T-helper 1 cell (primary cell): ENCODE measurements at places on chromosomes 16 and 17.

DNA sequence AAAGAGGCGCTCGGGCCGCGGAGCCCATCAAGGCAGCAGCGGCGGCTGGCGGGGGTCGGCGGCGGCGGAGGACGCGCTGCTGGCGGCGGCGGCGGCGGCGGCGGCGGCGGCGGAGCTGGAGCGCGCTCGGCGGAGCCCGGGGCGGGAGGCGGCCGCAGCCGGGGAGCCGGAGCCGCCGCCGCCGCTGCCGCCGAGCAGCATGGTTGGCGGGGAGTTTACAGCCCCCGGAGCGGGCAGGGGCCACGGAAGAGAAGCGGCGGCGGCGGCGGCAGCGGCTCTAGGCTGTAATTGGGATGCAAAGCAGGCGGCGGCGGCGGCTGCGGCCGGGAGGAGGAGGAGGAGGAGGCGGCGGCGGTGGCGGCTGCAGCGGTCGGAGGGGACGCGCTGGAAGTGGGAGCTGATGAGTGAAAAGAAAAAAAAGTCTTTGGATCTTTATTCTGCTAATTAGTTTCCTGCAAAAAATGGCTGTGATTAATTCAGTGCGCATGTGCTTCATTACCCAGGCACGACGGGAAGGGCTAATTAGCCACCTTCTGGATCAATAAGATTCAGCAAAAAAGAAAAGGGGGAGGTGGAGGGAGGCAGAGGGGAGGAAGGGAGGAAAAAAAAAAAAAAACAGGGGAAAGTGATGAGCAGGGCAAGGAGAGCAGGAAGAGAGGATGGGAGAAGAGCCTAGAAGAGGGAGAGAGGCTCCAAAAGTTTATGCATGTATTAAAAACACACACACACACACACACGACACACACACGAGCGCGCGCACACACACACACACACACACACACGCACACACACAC is 10.9 kb upstream of the ZFHX3 start:
- DNase-seq: no peak

- no peak for DNase-seq
Measured at GRCh38 chr17:79939755-79940458, 95.8 kb downstream of the TBC1D16 start.

GRCh38 chr17:44591206-44591605 is 33.9 kb downstream of the FZD2 start:
- DNase-seq: no peak

DNA sequence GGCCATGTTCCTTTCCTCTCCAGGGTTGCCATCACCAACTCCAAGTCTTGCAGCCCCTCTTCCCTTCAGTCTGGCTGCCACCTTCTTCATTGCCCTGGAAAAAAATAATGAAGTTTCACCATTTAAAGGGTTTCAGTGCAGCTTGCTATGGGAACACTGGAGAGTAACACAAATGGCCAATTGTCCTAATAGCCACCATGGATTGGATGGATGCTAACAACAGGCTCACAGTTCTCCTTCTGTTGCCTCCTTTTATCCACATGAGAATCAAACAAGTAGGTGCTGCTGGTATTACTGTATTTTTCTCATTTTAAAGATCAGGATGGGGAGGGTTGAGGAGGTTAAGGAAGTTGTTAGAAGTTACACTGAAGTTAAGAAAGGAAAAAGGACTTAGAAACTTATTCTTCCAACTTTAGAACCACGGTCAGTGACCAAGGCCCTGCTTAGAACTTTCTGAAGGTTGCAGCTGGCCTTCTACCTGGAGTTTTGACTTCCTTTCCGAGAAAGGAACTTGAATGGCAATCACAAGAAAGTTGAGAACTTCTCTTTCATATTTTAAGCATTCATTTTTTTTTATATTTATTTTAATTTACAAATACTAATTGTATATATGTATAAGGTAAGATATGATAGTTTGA is 198.0 kb upstream of the MAF start:
- DNase-seq: no peak

DNA sequence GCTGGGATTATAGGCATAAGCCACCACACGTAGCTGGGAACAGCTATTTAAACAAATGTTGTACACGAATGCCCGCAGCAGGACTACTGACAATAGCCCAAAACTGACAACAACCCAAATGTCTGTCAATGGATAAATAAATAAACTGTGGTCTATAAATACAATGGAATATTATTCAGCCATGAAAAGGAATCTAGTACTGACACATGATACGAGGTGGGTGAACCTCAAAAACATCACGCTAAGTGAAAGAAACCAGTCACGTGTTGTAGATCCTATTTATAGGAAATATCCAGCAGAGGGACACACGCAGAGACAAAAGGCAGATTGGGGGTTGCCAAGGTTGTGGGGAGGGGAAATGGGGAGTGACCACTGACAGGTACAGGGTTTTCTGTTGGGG is 390.0 kb upstream of the TNRC6C start:
- DNase-seq: no peak

GRCh38 chr17:74340470-74341023 is 14.5 kb downstream of the KIF19 start:
- DNase-seq: no peak

DNA sequence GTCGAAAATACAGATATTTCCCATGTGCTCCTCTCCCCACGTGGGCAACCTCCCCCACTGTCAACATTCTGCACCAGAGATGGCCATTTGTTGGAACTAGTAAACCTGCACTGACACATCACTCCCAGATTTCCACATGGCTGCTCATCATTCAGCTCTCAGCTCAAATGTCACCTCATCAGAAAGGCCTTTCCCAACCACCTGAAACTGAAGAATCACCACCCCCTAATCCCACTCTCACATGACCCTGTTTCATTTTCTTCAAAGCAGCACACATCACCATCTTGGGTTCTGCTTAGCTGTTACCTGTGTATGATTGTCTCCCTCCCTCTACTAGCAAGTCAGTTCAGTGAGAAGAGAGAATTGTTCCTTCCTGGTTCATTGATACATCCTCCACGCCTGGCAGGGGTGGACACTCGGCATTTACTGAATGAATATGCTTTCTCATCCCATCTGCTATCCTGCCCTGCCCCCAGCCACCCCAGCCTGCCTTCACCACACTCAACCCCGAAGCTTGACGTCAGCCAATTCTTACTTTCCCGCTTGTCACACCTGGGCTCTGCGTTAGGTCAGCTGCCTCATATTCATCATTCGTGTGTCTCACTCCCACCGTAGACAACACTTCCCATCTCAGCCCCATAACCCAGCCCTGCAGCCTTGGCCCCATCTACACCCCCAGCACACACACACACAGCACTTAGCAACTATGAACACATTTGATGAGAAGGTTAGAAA is 1.5 kb downstream of the C17orf114 start:
- no peak for DNase-seq

DNA sequence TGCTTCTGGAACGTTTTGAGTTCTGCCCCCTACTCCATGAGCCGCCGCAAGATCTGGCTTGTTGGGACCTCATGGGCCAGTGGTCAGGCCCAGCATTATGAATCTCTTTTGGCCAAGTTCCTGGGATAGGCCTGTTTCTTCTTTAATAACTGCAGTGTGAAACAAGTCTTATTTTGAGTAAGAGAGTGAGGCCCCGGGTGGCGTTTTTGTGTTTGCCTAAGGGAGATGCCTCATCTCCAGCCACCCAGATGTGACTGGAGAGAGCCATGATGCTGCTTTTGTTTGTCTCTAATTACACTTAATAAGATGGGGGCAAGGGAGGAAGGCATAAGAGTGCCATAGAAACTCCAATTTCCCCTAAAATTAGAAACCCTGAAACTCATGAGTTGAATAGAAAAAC is 39.8 kb downstream of the KSR1 start:
- DNase-seq: no peak

GRCh38 chr17:44307387-44308186 is 814 bp upstream of the RUNDC3A start:
- DNase-seq: no peak

- DNase-seq: no peak
Measured at GRCh38 chr17:57356153-57356718, 99.9 kb downstream of the MSI2 start.

DNA sequence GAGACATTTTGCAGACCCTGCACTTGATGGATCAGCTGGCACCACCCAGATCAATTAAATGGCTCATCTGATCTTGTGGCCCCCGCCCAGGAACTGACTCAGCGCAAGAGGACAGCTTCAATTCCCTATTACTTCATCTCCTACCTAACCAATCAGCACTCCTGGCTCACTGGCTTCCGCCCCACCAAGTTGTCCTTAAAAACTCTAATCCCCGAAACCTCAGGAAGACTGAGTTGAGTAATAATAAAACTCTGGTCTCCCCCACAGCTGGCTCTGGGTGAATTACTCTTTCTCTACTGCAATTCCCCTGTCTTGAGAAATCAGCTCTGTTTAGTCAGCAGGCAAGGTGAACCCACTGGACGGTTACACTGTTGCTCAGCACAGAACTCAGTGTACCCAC is 23.6 kb downstream of the SPPL2C start:
- DNase-seq: no peak

- DNase-seq: no peak
Measured at GRCh38 chr16:57264950-57265371, 19.5 kb downstream of the PLLP start.

GRCh38 chr16:50451951-50452508 is 83.2 kb upstream of the BRD7 start:
- no peak for DNase-seq

- peak; percentile 39 for DNase-seq
Measured at GRCh38 chr17:74972107-74972972, at the start of gene HID1. Gene HID1, minus strand, starts transcription at chr17:74972759. Its CDS starts 103 bp downstream, at chr17:74972656.

DNA sequence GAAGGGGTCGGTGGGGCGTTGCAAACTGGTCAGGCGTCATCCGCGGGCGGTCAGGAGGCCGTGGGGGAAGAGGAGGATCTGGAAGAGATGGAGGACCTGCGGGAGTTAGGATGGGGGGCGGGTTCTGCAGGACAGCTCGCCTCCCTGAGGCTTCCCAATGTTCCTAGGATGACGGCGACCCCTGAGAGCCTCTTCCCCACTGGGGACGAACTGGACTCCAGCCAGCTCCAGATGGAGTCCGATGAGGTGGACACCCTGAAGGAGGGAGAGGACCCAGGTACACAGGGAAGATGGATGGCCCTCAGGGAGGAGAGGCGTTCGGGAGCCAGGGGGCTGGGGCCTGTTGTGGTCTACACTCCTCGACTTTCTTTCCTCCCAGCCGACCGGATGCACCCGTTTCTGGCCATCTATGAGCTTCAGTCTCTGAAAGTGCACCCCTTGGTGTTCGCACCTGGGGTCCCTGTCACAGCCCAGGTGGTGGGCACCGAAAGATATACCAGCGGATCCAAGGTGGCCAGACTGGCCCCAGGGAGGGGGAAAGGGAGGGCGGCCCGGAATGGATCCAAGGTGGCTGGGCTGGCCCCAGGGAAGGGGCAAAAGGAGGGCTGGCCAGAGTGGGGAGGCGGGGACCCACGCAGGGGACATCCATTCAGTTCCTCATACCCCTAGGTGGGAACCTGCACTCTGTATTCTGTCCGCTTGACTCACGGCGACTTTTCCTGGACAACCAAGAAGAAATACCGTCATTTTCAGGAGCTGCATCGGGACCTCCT is 839 bp downstream of the PLD2 start:
- no peak for DNase-seq

- DNase-seq: no peak
Measured at GRCh38 chr17:77763575-77763974, 194.9 kb upstream of the TNRC6C start.
